ENCODE measurements at places on chromosomes 12 and 14.
A peak's percentile ranks its signal among the peaks of the same experiment; 100 is the strongest.

- no peak for DNase-seq
These were observed 24.3 kb upstream of the TMEM106C start for GRCh38 chr12:47939009-47939601.

- DNase-seq = no peak
These were observed 13.6 kb downstream of the DLK1 start for GRCh38 chr14:100740196-100740825.

- DNase-seq = no peak
These were observed 7.4 kb upstream of the HOXC6 start for GRCh38 chr12:54020591-54021405.

DNA sequence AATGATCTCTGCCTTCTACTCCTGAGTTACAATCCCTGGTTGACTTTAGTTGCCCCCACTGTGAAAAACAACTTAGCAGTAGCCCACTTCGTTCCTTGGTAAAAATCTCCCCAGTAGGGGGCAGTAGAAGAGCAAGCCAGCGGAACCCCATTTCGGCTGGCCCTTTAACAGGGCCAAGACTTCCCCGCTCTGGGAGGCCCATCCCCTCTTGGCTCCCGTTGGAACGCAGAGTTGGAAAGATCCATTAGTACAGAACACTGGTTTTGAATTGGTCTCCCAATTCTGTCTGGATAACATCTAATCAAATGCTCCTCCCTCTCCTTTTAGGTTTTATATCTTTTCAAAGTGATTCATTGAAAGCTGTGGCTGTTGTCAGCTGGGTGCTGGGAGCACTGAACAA, 1133.3 kb downstream of the BCL11B start:
- DNase-seq = no peak

DNA sequence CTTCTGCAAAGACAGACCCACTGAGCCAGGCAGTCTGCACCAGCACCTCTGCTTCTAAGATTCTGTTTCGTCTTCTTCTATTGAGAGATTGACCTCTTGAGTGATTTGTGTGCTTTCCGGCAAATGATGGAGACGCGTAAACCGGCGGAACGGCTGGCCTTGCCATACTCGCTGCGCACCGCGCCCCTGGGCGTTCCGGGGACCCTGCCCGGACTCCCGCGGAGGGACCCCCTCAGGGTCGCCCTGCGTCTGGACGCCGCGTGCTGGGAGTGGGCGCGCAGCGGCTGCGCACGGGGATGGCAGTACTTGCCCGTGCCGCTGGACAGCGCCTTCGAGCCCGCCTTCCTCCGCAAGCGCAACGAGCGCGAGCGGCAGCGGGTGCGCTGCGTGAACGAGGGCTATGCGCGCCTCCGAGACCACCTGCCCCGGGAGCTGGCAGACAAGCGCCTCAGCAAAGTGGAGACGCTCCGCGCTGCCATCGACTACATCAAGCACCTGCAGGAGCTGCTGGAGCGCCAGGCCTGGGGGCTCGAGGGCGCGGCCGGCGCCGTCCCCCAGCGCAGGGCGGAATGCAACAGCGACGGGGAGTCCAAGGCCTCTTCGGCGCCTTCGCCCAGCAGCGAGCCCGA, 703 bp downstream of the ASCL4 start:
- DNase-seq = no peak

DNA sequence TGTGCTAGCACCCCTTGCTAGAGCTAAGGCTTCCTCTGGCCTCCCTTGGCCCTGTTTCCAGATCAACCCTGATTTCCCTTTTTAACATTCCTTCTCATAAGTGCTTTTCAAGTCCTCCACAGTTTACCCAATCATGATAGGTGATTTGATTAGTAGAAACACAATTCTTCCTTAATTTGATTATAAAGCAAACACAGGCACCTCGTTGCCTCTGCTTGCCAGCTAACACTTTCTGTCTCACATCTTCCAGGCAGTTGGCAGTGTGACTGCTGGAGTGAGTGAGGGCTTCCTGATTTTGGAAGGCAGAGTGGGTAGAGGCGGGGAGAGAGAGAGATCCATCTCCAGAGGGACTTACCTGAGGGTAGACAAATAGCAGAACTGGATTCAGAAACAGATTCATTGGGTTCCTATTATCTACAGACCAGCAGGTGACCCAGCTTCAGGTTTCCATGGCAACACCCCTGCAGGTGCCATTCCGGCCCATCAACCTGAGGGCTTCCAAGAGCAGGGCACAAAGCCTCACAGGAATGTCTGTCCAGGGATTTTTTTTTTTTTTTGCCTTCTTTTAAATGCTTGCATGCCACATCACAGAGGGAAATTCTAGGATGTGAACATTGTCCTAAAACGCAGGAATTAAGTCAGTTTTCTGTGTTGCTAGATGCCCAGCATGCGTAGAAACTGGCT, 77.7 kb downstream of the PLXNC1 start:
- no peak for DNase-seq

DNA sequence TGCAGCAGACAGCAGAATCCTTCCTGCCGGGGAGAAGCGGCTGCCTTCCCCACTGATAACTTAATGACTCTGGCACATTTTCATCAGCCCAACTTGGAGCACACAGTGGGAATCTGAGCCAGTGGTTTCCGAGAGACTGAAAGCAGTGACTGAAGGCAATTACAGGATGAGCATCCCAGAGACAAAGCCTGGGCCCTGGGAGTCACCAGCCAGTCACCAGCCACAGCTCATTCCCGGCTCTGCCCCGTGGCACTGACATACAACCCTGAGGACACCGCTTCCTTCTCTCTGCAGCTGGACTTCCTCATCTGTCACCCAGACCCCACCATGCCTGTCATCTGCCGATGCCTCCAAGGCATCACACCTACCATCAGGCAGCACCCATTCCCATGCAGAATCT, 192.3 kb downstream of the DPF3 start:
- peak; percentile 56 for DNase-seq
